Thyroid gland (tissue), 4 donors: ENCODE measurements at places on chromosomes 16 and 17.

GRCh38 chr17:2484876-2485275, 26.8 kb downstream of the METTL16 start:
- no peak for DNase-seq

- no peak for DNase-seq
These were observed 62.7 kb downstream of the SEC14L1 start for GRCh38 chr17:77203436-77203835.

GRCh38 chr17:4741544-4741943, 1.8 kb upstream of the CXCL16 start:
- no peak for DNase-seq

GRCh38 chr17:75888484-75888883, 8.3 kb downstream of the TRIM65 start:
- no peak for DNase-seq

DNA sequence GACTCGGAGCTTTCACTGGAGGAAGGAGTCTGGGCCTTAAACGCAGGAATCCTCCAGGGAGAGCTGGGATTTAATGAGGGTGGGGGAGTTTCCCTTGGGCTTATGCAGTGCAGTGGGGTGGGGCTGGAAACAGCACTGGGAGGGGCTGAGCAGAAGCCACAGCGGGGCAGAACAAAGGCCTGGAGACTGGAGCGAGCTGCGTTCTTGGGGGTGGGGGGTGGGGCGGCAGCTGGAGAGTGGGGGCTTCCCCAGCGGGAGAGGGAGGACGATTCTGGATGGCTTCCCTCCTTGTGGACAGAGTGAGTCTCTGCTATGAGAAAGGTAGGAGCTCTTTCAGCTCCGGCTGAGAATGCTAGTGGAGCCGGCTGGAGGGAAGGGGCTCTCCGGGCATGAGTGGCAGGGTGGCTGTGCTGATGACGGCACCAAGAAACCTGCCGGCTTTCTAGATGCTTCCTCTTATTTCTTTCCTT, 406.0 kb downstream of the SEC14L1 start:
- no peak for DNase-seq

GRCh38 chr16:57532266-57532625, 4.1 kb downstream of the CCDC102A start:
- no peak for DNase-seq

- DNase-seq: no peak
These were observed 25.9 kb downstream of the BCO1 start for GRCh38 chr16:81264386-81264785.

DNA sequence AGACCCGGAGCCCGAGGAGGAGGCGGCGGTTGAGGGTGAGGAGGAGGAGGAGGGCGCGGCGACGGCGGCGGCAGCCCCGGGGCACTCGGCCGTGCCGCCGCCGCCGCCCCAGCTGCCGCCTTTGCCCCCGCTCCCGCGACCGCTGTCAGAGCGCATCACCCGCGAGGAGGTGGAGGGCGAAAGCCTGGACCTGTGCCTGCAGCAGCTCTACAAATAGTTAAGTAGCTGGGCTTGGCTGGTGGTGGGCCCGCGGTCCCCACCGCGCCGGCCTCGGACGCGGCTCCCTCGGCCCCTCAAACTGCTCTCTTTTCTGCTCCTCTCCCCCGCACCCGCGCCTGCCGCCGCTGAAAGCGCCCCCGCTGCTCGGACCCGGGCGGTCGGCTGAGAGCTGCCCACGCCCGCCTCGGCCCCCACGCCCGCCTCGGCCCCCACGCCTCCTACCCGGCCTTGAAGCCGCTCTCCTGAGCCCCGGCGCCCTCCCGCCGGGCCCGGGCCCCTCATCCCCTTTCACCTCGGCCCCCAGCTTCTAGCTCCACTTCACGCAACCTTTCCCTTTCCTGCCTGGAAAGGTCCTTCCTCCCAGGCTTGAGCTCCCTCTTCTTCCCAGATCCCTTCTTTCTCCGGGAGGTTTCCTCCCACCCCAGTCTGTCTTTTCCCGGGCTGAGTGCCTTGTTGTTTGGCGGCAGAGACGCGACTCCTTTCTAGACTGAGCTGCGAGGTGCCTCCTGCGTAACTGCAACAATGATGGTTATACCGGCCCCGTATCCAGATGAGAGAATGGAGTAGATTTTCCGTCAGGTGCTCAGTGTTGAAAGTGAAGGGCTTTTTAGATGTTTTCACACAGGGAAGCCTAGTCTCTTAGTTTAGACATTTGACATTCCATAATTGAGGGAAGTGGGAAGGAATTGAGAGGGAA, 850 bp downstream of the PPM1E start:
- no peak for DNase-seq

GRCh38 chr17:73359987-73360410, 48.2 kb upstream of the CDC42EP4 start:
- peak; percentile 97 for DNase-seq

DNA sequence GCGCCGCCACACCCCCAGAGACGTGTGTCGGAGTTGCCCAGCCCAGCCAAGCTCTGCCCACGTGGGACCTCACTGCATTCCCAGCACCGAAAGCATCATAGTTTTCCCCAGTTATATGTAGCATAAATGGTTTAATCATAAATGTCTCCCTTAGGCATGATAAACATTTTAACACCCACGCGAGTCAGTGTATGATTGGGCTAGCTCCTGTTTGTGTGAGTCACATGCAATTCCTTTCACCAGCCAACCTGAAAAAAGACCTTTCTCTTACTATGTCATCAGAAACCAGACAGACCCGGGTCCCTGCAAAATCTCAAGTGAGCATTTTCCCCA, 9.2 kb downstream of the TAF1C start:
- no peak for DNase-seq

DNA sequence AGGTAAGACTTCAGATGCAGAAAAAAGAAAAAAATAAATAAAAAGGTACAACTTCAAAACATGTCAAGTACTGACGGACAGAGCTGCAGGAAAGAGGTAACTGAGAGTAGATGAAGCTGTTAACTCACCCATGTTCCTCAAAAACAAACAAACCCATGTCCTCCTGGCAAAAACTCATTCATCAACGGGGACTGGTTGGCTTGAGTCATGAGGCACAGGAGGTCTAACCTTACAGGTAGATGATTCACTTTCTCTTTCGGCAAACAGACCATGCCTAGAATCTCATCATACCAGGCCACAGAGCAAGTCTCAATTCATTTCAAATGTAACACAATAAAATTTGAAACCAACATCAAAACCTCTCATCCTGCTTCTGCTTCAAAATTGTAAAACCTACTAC, 12.3 kb upstream of the FASN start:
- DNase-seq: no peak

GRCh38 chr16:14553447-14553846, 76.6 kb downstream of the PARN start:
- no peak for DNase-seq

GRCh38 chr17:63222655-63223054, 223.5 kb downstream of the CYB561 start:
- DNase-seq: no peak

DNA sequence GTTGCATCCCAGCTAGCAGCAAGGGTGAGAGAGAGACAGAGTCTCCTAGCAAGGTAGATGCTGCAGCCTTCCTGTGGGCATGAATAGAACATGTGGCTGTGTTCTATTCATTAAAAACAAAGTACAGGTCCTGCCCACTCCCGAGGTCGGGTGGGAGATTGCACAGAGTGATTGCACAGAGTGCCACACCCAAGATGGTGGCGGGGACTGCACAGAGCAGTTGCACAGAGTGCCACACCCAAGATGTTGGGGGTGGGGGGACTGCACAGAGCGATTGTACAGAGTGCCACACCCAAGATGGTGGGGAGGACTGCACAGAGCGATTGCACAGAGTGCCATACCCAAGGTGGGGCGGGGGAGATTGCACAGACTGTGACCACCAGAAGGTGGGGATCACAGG, 410.8 kb upstream of the EEF2KMT start:
- no peak for DNase-seq

DNA sequence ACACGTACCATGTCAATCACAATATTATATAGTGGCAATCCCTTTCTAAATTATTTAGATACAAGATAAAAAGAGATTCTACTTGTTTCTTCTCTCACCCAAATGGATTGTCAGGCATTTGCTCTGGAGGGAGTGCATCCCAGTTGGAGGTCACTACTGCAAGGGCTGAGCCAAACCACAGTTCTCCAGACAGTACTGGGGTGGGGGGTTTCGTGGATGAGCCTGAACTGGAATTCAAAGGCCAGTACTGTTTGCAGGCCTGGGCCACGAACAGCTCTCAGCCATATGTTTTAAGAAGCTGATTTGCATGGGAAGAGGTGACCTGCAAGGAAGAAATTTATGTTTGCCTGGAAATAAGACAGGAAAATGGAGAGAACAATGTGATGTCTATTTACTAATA, 314.9 kb downstream of the PMP22 start:
- DNase-seq: no peak

- peak; percentile 67 for DNase-seq
These were observed 30.7 kb downstream of the PRKAR1A start for GRCh38 chr17:68542698-68543463.

- DNase-seq: no peak
These were observed 5.0 kb downstream of the DPH1 start for GRCh38 chr17:2034806-2035540.

- no peak for DNase-seq
These were observed 218.7 kb downstream of the MRTFB start for GRCh38 chr16:14289692-14290340.

DNA sequence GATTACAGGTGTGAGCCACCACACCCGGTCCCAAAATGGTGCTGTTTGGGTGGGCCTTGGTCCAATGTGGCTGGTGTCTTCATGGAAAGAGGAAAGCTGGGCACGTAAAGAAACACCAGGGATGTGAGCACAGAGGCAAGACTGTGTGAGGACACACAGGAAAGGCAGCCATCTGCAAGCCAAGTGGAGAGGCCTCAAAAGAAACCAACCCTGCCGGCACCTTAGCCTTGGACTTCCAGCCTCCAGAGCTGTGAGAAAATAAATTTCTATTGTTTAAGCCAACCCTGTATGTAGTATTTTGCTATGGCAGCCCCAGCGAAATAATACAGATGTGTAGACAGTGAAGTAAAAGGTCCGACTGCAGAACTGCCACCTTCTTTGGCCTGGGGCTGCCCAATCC, 68.7 kb downstream of the SLC39A11 start:
- no peak for DNase-seq

- DNase-seq: no peak
These were observed 63.5 kb upstream of the USP7 start for GRCh38 chr16:9027070-9027799.

GRCh38 chr17:63480826-63481487, 4.1 kb downstream of the ACE start:
- peak; percentile 75 for DNase-seq

GRCh38 chr16:28208824-28209223, 2.9 kb downstream of the XPO6 start:
- DNase-seq: no peak

DNA sequence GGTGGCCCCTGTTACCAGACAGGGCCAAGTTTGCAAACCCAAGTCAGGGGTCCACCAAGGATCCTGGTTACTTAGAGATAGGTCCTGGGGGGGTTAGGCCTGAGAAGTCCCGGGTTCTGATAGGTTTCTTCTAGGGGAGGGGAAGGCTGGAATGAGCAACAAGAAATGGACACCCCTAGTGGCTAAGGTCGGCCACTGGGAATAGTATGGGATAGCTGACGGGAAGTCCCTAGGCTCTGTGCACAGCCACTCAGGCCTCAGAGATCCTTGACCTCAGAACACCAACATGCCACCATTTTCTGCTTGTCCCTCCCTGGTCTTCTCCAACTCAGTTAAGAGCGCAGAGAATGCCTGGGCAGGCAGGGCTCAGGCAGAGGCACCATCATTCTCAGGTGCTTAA, 13.4 kb downstream of the TK2 start:
- DNase-seq: no peak
